ENCODE measurements at places on chromosomes 4 and X.

DNA sequence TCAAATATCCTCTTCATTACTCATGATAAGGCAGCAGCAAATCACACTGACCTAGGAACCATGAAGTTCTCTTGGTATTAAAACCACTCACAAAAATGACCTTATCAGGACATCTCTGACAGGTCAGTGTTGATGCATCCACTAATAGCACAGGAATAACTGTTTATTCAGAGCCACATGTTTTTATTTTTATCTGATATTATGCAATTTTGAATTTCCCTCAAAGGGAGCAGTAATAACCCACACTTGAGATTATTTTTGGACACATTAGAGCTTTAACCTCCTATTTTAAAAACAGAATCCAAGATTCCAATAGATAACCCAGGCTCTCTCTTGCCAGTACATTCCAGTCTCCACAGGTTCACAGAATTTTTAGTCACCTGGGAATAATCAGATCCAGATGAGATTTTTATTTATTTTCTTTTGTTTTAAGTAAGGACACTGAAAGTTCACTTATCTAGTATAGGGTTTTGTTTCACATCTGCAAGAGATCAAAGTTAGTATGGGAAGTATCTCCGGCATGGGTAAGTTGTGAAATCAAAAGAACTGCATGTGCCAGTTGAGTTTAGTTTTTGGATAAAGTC is 36.3 kb upstream of the MYOZ2 start:
- no peak for DNase-seq

DNA sequence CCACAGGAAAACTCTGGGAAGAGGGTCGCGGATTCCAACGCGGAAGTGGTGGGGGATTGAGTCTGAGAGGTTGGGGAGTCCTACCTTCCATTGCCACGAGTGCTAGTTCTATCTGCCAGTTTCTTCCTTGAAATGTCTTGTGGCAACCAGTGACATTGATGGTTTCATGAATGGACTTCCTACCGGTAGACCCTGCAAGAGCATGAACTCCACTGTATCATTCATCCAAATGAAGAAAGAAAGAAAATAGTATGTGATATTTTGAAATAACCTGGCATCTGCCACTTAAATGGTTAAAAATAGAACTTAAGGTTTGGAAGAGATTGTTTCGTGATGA is 1.1 kb upstream of the SLC10A7 start:
- DNase-seq: no peak

- DNase-seq: no peak
Measured at GRCh38 chrX:103549916-103550315, 30.6 kb upstream of the RAB40A start.

- DNase-seq: no peak
Measured at GRCh38 chr4:24763631-24764297, 31.6 kb upstream of the SOD3 start.

GRCh38 chr4:71593311-71593710 is 190.6 kb downstream of the GC start:
- no peak for DNase-seq

DNA sequence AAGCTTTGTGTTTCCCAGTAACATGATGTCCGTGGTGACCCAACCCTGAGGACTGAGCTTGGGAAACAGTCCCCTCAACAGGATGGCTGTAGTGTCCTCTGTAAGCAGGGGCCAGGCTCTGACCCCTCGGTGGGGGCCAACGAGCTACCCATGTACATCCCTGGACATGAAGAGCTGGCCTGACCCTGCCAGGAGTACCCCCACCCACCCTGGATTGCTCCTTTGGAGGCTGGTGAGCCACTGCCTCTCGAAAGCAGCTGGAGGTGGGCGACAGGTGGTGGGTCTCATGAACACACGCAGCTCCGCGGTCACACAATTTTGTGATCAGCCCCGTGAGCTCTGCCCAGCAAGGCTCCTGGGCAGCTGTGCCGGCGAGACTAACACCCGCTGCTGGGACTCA is 33.5 kb downstream of the NSG1 start:
- no peak for DNase-seq

DNA sequence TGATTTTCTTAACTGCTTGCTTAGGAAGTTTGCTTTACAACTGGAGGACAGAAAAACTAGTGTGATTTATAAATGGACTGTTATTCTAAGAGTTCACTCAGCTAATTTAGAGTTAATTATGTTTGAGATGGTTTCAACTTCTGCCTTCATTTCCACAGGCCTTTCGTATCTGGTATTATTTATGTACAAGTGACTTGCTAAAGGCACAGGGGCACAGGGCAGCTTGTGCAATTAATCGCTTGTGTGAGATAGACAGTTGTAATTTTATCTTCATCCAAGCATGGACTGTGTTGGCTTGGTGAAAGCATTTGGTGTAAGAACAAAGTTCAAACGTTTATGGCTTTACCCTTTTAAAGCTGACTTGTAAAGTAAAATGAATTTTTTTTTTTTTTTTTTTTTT is 38.3 kb downstream of the GPAT3 start:
- DNase-seq: no peak

DNA sequence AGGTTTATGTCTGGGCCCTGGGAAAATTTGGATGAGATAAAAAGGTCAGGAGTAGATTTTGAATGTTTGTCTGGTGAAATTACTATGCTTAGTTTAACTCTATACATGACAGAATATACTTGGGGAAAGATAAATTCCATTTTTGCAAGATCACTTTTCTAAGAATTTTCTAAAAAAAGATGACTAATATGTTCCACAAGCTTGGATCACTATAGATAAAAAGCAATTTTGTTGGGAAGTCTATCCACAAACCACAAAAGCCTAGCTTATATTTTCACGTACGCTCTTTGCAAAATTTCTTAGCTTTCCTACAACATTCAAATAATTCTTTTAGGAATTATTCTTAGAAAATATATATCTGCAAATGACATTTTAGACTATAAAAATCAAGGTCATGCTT is 20.6 kb upstream of the COQ2 start:
- DNase-seq: no peak

GRCh38 chr4:98377559-98377958 is 116.4 kb downstream of the RAP1GDS1 start:
- no peak for DNase-seq
